Psoas muscle (tissue), 8 donors: ENCODE measurements at places on chromosomes 13 and 19. TPM values are rescaled to one million over a fixed set of nuclear protein-coding genes. Genes with fewer than 3 reads are reported as not detected.
A peak's percentile ranks its signal among the peaks of the same experiment; 100 is the strongest.

The GPR42 gene
- total RNA-seq, result not detected

The MFSD12 gene
- total RNA-seq, result 16.3 TPM

The KIR2DL3 gene
- not detected for total RNA-seq

The SHISA7 gene
- total RNA-seq, result not detected

The CGB5 gene
- total RNA-seq, result not detected

The UGGT2 gene
- 6.7 TPM for total RNA-seq

DNA sequence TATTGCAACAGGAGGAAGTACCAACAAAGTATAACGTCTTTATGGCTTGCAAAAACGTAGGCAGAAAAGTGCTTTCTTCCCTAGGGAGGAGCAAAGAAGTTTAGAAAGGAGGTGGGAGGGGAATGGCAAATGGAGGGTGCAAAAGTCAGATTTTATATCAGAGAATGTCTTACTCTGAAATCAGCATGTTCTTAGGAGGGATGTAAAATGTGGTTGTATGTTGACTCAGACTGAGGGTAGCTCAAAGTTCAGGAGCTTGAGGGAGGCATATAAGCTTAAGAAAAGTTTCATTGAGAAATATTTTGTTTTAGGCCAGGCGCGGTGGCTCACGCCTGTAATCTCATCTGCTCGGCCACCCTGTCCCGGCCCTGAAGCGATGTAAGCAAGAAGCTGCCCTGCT lies 1.7 kb downstream of the ZNF90 start:
- no peak for DNase-seq

GRCh38 chr13:113729187-113730019 lies 29.6 kb upstream of the TMEM255B start:
- peak; percentile 44 for DNase-seq

The EPSTI1 gene
- total RNA-seq, result 1.7 TPM

The OR4F17 gene
- total RNA-seq, result not detected

DNA sequence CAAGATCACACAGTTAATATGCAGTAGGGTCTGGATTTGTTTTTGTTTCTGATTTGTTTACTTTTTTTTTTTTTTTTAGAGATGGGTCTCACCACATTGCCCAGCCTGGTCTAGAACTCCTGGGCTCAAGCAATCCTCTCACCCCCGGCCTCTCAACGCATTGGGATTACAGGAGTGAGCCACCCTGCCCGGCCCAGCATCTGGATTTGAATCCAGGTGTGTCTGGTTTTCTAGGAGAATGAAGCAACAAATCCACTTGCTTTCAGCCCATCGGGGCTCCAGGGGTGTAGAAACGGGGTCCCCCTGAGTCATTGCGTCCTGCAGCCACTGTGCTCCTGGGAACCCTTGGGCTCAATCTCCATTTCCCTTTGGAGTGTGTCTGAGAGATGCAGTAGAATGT lies 6.6 kb downstream of the CACNG8 start:
- no peak for DNase-seq

- DNase-seq, result no peak
Observed at GRCh38 chr13:44879452-44880058, 109.7 kb downstream of the NUFIP1 start.

- DNase-seq, result peak; percentile 83
Observed at GRCh38 chr19:11137542-11138384, 17.8 kb downstream of the SPC24 start.

GRCh38 chr19:34327851-34328250 lies 37.1 kb upstream of the GPI start:
- no peak for DNase-seq

The CYP2F1 gene
- not detected for total RNA-seq

DNA sequence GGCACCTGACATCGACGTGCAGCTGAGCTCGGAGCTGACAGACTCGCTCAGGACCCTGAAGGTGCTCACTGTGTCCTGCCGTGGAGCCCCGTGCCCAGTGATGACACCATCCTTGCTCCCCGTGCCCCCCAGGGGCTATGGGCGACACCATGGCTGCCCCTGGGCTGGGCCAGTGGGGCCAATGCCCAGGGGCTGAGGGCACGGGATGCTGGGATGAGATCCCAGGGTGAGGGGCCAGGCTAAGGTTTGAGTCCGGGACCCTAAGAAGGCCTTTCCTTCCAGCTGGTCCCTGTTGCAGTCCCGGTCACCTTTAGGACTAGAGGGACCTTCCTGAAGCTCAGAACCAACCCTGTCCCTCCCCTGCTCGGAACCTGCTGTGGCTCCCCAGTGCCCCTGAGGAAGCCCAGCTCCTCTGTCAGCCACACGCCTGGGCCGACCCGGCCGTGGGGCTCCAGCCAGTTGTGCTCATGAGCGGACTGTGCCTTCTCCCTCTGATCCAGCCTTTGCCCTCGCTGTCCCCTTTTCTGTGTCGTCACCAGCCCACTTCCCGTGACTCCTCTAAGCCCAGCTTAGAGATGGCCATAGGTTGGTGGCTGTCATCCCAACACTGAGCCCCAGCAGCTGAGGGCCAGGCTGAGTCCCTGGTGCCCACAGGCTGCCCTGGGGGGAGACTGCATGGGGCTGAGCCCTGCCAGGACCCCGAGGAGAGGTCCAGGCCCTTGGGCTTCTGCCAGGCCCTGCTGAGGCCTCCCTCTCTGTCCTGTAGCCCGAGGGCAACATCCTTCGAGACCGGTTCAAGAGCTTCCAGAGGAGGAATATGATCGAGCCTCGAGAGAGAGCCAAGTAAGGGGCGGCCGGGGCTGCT lies 10.6 kb downstream of the NOP53 start:
- DNase-seq, result no peak

The ZIC2 gene
- total RNA-seq, result not detected
